ENCODE measurements at places on chromosomes 4 and X.

GRCh38 chr4:155784637-155785036 lies 25.8 kb downstream of the GUCY1B1 start:
- no peak for DNase-seq

GRCh38 chr4:40675166-40675565 lies 45.5 kb upstream of the RBM47 start:
- DNase-seq = no peak

GRCh38 chr4:41880022-41880837 lies 55.0 kb upstream of the TMEM33 start:
- no peak for DNase-seq

GRCh38 chr4:4577359-4577875 lies 35.6 kb upstream of the STX18 start:
- no peak for DNase-seq

- no peak for DNase-seq
Observed at GRCh38 chr4:141153751-141154510, 20.7 kb upstream of the RNF150 start.

DNA sequence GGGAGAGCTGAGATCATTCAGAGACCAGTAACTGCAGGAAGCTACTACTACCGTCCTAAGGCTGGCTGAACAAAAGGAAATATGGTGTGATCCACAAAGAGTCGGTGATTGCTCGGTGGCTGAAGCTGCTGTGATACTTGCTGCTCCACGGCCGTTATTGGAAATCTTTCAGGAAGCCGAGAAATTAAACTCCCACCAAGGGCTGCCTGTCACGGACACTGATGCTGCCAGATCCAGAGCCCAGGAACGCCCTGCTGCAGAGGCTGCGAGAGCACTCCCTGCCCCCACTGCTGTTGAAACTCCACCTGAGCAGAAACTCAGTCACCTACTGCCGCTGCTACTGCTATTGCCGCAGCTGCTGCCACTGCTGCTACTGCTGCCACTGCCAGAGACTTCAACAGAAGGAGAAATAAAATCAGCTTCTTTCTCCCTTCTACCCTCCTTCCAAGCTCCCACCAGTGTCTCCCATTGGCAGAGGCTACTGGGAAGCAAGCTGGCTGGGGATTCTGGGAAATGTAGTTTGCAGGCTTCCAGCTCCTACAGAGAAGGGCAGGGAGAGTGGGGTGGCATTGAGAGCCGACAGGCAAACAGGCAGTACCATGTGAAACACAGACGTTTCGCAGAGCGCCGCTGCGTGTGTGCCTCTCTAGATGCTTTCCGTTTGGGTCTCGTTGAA lies 126.0 kb upstream of the ENPP6 start:
- peak; percentile 71 for DNase-seq

- no peak for DNase-seq
Observed at GRCh38 chr4:8541981-8542715, 38.0 kb upstream of the GPR78 start.

DNA sequence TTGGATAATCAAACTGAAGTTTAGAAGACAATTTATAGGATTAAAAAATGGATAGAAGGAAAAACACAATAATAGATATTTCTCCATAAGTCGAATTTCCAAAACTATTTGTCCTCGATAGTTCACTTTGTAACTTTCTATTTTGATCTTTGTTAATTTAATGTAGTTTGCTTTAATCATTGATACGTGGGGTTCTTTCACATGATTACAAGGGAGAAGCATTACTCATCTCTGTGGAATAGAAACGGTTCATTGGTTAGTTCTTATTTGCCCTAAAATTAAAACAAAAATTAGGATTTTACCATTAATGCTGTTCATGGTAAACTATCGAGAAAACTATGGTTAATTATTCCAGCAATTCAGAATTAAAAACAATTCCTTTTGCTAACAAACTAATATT lies 2.1 kb downstream of the TET2 start:
- DNase-seq = no peak

- no peak for DNase-seq
Observed at GRCh38 chrX:134738986-134739740, 80.9 kb upstream of the PLAC1 start.

GRCh38 chr4:54423066-54423465 lies 194.0 kb downstream of the PDGFRA start:
- peak; percentile 43 for DNase-seq

- no peak for DNase-seq
Observed at GRCh38 chr4:185925910-185926360, 113.9 kb upstream of the SORBS2 start.

GRCh38 chrX:129529685-129530281 lies 6.5 kb upstream of the SMARCA1 start:
- DNase-seq = no peak

DNA sequence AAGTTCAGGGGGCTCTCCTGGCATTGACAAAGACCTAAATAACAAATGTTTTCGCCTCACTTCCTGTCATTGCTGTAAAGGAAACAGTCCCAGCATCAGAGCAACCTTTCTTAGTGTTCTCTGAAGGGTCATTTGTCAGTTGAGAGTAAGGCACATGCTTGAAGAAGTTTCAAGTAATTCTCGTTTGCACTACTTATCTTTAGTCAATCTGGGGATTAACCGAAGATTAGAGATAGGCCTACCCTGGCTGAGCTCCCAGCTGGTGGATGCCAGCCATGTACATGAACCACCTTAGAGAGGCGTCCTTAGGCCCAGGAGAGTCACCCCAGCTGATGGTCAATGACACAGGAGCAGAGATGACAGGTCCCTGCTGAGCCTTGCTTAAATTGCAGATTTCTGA lies 189.9 kb upstream of the PGRMC2 start:
- no peak for DNase-seq

GRCh38 chrX:16592194-16592770 lies 57.7 kb upstream of the S100G start:
- DNase-seq = no peak

DNA sequence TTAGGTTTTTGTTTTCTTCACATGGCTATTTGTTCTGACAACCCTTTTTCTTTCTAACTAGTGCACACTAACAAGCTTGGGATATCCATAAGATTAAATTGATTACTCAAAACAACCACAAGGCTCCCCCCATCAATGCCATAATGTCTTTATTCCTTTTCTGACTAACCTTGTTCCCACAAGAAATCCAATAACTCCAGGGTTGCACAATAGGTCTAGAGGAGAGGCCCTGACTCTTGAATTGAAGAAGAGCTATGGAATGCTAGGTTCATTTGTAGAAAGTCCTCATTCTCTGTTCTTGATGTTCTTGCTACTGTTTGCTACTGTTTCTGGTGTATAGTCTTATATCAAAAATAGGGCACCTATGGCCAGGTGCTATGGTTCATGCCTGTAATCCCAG lies 71.0 kb downstream of the PRRG1 start:
- DNase-seq = peak; percentile 1

GRCh38 chr4:97892592-97893266 lies 250.5 kb downstream of the STPG2 start:
- DNase-seq = no peak

GRCh38 chr4:71229477-71230270 lies 109.1 kb upstream of the SLC4A4 start:
- peak; percentile 58 for DNase-seq

GRCh38 chr4:122234686-122235085 lies 82.6 kb downstream of the BLTP1 start:
- no peak for DNase-seq

DNA sequence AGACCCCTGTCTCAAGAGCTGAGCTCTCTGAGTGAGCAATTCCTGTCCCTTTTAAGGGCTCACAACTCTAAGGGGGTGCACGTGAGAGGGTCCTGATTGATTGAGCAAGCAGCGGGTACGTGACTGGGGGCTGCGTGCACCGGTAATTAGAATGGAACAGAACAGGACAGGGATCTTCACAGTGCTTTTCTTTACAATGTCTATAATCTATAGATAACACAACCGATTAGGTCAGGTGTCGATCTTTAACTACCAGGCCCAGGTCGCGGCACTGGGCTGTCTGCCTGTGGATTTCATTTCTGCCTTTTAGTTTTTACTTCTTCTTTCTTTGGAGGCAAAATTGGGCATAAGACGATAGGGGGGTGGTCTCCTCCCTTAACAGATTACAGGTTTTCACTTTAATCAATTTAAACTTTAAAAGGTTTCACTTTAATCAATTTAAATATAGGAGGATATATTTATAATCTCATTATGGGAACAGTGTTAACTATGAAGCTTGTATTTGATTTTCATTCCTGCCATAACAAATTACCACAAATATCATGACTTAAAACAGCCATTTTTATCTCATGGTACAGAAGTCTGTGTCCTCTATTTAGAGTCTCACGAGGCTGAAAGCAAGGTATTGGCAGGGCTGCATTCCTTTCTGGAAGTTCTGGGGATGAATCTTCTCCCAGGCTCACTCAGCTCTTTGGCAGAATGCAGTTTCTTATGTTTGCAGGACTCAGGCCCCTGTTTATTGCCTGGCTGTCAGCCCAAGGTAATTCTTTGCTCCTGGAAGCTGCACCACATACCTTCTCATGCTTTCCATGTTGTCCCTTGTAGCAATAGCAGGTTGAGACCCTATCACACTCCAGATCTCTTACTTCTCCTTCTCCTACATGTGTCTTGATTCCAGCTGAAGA lies 5.2 kb downstream of the SPATA4 start:
- peak; percentile 28 for DNase-seq

- DNase-seq = no peak
Observed at GRCh38 chr4:127558489-127559407, 74.0 kb upstream of the INTU start.

DNA sequence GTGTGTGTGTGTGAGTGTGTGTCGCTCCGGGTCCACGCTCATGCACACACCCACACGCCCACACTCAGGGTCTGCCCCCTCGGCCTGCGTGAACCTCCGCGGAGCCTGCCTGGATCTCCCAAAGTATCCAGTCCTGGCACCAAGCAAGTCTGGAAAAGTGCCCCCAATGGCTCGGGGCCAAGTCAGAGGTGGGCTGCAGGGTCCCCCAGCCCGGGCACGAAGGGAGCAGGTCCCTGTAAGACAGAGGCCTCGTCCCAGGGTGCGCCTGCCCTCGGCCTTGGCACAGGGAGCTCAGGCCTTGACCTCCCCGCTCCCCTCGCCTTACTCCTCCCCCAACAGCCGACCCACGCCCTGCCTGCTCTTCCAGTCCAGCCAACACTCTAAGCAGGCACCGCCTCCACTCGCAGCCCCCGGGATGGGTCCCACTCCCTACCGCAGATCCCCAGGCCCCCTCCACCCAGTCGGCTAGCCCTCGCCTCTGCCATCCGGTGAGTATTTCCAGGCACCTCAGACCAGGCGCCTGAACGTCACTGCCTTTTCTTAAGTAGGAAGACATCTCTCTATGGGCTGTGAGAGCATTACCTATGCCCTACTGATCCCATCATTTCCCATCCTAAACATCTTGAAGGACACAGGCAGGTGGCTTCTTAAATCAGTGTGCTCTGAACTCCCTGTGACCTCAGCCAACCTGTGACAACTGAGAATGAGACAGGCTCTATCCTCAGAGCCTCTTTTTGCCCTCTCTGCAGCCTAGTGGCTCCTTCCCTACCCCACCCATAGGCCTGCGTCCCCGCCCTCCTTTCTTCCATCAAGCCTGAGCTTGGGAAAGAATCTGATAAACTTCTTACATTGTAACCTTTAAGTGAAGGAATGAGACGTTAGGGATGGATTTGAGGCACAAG lies 704 bp downstream of the FAM114A1 start:
- DNase-seq = no peak

GRCh38 chrX:42606591-42606990 lies 171.4 kb downstream of the PPP1R2C start:
- no peak for DNase-seq

DNA sequence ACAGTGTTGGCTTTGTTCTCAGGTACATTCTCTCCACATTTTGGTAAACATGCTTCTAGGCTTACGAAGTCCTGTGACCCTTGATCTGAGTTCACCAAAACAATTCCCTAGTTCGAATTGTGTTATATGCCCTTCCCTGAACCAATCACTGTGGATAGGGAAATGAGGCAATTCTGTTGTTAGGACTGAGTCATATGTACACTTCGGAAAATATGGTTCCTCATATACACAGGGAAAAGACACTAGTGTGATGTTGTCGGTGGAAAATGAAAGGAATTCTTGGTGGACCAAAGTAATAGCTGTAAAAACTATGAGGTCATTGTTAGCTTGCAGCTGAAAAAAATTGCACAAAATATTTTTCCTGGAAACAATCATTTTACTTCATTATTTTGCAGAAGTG lies 46.6 kb upstream of the MAGEC2 start:
- no peak for DNase-seq

- no peak for DNase-seq
Observed at GRCh38 chr4:27198246-27198645, 337.6 kb downstream of the STIM2 start.

GRCh38 chrX:8913655-8914409 lies 112.6 kb upstream of the FAM9A start:
- DNase-seq = peak; percentile 1

DNA sequence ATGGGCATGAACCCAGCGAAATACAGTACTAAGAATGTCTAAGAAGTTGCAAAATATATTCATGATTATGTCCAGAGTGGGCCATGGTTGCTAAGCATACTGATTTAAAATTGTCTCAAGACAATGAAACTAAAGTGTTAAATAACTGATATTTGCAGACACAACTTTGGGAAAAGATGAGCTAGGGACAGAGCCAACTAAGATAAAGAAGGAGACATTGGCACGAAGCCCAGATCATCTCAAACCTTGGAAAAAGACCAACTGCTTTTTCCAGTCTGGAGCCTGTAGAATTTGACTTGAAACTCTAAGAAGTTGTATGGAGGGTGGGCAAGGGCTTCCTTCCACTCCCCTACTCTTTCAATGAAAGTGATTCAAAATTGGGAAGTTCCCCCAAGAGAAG lies 108.5 kb upstream of the GLRA2 start:
- DNase-seq = no peak

GRCh38 chr4:6548882-6549230 lies 26.1 kb upstream of the MAN2B2 start:
- no peak for DNase-seq

- DNase-seq = no peak
Observed at GRCh38 chrX:5236749-5237148, 991.9 kb downstream of the NLGN4X start.

- DNase-seq = no peak
Observed at GRCh38 chrX:39396358-39396995, 595.2 kb downstream of the MID1IP1 start.

DNA sequence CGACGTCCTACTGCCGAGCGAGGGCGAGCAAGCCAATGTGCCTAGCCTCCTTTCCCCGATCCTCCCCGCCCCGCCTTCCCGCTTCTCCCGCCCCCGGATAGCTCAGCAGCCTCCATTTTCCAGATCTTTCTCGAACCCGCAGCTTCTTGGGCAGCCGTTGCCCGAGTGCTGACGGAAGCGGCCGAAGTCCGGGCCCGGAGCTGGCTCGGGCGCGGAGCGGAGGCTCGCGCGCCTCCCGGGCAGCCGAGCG lies 172 bp upstream of the HSPA4L start:
- peak; percentile 75 for DNase-seq

DNA sequence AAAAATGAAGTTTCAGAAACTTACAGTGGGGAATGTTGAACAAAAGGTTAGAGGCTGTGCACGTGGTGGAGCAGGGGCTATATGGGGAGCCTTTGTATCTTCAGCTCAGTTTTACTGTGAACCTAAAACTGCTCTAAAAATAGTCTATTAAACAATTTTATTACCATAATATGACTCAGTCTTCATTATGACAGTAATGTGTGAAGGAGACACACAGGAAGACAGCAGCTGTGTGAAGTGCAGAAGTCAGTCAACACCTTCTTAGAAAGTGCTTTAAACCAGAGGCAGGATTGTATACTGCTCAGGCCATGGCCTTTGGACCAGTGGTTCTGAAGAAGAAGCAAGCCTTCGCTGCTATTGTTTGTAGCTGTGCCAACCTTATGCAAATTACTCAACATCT lies 89.7 kb downstream of the ARHGAP10 start:
- DNase-seq = no peak

All from HFFc6 (cell line).